ENCODE measurements at places on chromosomes 7 and 10. TPM values are rescaled to one million over a fixed set of nuclear protein-coding genes. Genes with fewer than 3 reads are reported as not detected.

ASB10 gene
- not detected for total RNA-seq

GPR26 gene
- not detected for total RNA-seq

SEMA3C gene
- 232 TPM for total RNA-seq

- DNase-seq, result no peak
Measured at GRCh38 chr7:16648551-16648950, 2.6 kb downstream of the BZW2 start.

DNA sequence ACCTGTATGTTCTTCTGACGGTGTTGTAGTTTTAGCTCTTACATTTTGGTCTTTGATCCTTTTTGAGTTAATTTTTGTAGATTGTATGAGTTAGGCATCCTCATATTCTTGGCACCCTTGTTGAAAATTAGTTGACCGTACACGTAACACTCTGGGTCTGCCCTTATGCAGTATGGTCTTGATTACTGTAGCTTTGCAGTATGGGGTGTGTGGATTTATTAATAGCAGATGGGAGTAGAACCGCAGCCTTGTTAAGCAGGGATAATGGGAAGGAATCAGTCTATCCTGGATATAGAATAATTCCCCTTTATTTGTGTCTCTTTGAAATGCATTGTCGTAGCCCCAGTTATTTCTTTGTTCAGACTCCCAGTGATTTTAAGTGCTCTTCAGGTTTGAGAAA lies 95.5 kb downstream of the UBE3C start:
- DNase-seq, result no peak
